ENCODE measurements at places on chromosomes 4 and X.

DNA sequence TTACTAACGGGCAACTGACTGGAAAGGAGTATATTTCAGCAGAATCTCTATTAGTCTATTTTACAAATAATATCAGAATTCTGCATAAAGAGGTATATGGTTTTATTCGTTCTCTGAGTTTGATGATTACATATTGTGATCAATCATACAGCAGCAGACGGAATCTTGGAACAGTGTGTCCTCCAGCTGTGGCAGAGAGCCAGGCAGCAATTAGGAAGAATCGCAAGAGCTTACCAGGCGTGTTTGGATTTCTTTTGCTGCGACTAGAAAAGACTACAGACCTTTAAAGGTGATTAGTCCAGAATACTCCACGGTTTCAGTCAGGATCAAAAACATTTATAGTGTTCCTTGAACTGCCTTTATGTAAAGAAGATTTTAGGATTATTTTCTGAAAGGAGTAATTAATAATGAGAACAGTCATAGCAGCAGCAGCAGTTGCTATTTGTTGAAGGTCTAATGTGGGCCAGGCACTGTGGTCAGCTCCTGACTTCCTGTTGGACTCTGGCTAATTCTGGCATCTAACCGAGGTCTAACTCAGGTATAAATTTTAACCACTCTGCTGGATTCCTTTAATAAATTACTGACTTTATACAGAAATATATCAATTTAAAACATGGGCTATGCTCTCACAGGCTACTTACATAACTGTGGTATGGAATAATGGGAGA lies 225.3 kb upstream of the CXorf66 start:
- DNase-seq, result no peak

DNA sequence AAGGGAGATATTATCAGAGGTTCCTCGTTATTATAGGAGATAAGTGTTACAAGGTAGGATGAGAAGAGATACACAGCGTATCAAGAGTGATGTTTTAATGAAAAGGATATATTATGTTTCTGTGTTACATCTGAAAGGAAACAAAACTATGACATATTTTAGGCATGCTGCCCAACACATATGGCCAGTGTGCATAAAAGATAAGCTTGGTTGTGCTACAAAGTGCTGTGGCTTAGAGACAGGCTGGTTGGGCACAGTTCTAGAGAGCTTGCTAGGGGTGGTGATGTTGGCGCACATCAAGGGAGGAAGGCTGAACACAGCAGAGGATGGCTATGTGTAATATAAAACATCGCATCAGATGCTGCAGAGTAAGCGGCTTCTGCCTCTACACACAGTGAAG lies 42.4 kb downstream of the TRAM1L1 start:
- no peak for DNase-seq

DNA sequence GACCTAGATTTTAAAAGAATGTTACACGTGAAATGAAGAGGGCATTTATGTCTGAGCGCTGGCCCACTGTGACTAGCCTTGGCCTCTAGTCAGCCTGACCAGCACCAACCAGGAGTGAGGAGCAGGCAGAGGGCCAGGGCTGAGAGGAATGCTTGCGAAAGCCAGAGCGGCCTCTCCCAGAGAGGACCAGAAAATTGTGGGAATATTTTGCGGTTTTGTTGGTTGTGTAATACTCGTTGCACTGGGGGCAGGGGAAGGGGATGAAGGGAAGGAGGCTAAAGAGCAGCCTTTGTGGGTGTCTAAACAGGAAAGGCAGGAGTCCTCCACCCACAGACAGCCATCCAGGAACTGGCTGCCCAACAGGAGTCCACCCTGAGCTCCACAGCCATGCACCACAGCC lies 3.8 kb downstream of the GABRE start:
- no peak for DNase-seq

DNA sequence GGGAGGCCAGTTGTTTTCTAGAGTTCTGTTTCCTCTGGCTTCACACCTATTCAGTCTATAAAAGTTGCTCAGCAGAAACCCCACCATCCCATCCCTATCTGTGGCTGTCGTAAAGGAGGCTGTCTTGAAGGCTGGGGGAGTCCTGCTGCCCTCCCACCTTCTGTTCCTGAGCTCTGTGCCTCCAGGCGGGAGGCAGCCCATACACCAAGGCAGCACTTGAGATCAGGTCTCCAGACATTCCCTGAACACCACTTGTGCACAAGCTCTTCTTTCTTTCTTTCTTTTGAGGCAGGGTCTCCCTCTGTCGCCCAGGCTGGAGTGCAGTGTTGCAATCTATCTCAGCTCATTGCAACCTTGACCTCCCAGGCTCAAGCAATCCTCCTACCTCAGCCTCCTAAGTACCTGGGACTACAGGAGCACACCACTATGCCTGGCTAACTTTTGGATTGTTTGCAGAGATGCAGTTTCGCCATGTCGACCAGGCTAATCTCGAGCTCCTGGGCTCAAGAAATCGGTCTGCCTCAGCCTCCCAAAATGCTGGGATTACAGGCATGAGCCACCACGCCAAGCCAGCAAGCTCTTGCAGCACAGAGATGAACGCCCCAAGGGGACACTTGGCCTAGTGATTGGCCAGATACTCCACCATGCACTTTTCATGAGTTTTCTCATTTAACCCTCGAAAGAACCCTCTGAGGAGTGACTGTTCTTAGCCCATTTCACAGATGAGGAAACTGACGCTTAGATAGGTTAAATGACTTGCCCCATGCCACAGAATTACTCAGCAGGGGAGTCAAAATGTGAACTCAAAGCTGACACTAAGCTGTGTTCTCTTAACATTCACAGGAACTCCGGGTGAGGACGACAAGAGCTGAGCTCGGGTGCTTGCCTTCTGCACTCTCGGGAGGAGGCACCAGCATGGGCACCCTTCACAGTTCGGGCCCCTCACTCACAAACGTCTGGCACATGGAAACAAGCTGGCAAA lies 55.8 kb upstream of the ENPP6 start:
- no peak for DNase-seq

- no peak for DNase-seq
Measured at GRCh38 chrX:131239057-131239456, 50.0 kb downstream of the IGSF1 start.

DNA sequence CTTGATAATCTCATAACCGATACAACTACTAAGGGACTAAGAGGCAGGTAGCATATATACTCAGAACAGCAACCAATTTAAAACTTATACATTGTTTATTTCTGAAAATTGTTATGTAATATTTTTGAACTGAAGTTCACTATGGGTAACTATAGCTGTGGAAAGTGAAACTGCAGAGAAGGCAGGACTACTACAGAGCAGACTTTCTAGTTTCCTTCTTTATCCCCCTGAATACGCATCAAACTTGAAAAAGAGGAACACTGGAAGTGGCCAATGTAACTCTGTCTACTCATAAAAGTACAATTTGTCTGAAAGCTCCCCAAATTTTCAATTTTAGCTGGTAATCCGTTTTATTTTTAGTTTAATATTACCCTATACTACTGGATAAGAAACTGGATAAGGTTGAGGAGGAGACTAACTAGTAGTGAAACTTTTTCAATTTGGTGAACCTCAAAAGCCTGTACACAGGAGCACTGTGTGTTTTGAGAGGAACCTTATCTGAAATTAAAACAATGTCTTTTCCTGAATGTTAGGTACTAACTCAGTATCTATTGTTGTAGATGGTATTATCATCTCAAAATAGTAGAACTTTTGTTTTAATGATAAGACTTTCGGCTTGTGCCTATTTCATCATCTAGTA lies 225.8 kb downstream of the GABRG1 start:
- no peak for DNase-seq

DNA sequence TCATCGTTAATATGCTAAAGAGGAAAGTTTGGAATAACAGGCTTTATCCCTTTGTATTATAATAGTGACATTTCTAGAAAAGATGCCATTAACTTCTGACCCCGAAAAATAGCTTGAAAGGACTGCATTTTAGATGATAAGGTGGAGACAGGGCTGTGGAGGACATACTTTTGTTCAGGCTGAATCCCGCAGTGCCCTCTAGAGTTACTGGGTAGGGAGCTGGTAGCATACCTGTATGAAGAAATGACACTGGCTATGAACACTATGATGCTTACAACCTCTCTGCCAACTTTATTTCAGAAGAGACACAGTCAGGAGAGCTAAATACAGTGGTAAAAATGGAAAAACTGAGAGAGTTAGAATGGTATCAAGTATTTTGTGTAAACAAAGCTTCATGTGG lies 8.1 kb downstream of the IL1RAPL1 start:
- DNase-seq, result no peak

DNA sequence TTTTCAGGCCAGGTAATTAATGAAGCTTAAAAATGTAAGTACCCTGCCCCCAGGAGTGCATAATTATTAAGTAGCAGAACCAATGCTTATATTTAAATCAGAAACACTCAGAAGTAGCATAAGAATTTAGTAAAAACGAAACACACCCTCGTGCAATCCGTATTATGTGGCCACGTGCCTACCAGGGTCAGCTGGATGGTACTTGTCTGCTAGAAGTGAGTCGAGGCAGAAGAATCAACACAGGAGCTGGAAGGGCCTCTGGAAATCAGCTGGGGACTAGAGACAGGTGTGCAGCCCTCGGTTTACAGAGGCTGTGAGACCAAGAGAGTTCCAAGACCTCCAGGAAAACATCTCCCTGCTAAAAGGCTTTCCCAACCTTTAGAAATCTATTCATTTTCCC lies 559 bp upstream of the FAM47E start:
- DNase-seq, result no peak

GRCh38 chr4:112759313-112759712 lies 122.4 kb downstream of the LARP7 start:
- DNase-seq, result no peak

DNA sequence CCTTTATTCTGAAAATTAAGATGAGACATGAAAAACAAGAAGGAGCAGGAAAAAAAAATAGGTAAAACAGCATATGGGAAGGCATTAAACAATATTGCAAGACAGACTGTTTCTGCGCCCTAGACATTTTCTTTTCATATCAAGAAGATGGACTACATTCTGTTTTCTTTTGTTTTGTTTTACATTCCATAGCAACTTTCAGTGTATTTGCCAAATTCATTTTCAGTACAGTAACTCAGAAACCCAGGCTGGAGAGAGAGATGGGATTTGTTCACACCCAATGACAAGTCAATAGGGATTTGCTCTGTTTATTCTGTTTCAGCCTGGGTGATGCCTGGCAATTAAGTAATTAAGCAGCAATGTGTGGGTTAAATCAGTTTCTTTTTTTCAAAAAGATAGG lies 892.8 kb upstream of the DIAPH2 start:
- DNase-seq, result no peak

GRCh38 chr4:185265942-185266341 lies 56.5 kb downstream of the SNX25 start:
- no peak for DNase-seq

GRCh38 chr4:74754218-74754617 lies 40.1 kb downstream of the BTC start:
- DNase-seq, result no peak

GRCh38 chrX:81874807-81875206 lies 672.9 kb downstream of the SH3BGRL start:
- DNase-seq, result no peak

GRCh38 chr4:41600243-41600912 lies 62.4 kb downstream of the LIMCH1 start:
- no peak for DNase-seq

DNA sequence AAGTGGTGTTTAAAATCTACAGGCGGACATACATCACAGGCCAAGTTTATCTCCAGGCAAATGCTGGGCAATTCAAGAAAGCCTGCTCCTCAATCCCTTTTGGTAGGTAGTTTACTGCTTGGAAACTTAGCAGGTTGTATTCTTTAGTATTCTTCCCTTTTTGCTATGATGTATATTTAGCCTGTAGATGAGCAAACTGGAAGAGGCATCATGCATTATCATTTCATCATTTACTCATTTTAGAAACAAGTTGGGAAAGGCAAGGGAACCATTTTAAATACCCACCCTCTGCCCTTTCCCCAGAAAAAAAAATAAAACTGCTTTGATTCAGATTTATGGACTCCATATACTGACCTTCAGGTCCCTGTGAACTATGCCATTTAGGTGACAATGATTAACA lies 213.2 kb downstream of the CAMK2D start:
- no peak for DNase-seq

- no peak for DNase-seq
Measured at GRCh38 chrX:132957211-132958090, 978 bp downstream of the HS6ST2 start.

GRCh38 chr4:95318483-95318882 lies 230.3 kb downstream of the UNC5C start:
- no peak for DNase-seq

DNA sequence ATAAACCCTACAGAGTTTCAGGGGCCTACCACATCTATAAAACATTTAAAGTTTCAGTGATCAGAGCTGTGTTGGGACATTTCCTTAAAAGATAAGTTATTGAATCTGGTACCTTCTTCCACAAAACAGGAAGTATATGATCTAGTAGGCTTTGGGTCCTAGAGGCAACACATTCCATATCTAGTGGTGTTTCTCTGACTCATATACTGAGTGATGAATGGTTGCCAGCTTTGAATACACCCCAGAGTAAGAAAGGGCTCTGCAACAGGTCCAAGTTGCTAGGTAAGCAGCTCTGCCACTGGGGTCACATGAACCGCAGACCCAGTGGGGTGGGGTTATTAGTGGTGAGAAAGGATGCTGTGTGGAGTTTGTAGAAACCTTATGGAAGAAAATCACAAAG lies 32.4 kb upstream of the BLTP1 start:
- no peak for DNase-seq

GRCh38 chr4:11565899-11566298 lies 137.2 kb upstream of the HS3ST1 start:
- no peak for DNase-seq

GRCh38 chr4:2843941-2844584 lies 419 bp downstream of the ADD1 start:
- DNase-seq, result no peak

- DNase-seq, result no peak
Measured at GRCh38 chr4:40247350-40247749, 50.5 kb downstream of the RHOH start.

- no peak for DNase-seq
Measured at GRCh38 chr4:34091451-34091850, 2152.9 kb downstream of the ARAP2 start.

- DNase-seq, result no peak
Measured at GRCh38 chr4:52848254-52848653, 13.9 kb upstream of the RASL11B start.

GRCh38 chrX:150935467-150935866 lies 37.0 kb upstream of the CD99L2 start:
- no peak for DNase-seq

DNA sequence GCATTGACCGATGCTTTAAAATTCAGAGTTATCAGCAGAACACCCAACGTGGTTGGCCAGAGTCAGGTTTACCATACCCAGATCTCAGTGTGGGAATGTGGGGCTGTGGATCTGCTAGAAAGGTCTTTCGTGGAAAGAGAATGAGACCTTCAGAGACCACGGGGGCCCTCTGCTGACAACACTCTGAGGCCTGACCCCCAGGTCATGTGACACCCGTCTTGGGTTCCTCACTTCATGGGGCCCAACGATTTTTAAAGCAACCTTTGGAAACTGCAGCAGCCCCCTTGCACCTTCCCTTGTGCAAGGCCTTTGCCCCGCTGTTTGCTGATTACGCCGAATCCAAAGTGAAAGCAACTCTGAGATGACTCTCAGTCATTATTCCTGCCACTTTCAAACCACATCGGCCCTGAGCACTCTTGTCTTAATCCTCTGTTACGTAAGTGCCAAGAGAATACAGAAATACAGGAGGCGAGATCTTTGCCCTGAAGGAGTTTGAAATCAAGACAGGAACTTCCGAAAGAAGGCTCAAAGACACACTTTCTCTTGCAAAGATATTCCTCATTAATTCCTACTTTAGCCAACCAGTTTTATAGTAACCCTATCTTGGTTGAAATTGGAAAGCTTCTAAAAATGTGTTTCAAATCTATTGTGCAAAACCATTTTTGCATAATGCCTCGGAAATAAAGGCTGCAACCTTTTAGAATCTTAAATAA lies 88.3 kb downstream of the EVC2 start:
- DNase-seq, result no peak

All from stimulated activated CD4-positive, alpha-beta T cell treated with anti-CD3 and anti-CD28 coated beads, Interleukin-12 subunit alpha, Interleukin-12 subunit beta, amount 100 ng/mL, for 48 hours (primary cell).